ENCODE measurements at places on chromosomes 6 and 20.

DNA sequence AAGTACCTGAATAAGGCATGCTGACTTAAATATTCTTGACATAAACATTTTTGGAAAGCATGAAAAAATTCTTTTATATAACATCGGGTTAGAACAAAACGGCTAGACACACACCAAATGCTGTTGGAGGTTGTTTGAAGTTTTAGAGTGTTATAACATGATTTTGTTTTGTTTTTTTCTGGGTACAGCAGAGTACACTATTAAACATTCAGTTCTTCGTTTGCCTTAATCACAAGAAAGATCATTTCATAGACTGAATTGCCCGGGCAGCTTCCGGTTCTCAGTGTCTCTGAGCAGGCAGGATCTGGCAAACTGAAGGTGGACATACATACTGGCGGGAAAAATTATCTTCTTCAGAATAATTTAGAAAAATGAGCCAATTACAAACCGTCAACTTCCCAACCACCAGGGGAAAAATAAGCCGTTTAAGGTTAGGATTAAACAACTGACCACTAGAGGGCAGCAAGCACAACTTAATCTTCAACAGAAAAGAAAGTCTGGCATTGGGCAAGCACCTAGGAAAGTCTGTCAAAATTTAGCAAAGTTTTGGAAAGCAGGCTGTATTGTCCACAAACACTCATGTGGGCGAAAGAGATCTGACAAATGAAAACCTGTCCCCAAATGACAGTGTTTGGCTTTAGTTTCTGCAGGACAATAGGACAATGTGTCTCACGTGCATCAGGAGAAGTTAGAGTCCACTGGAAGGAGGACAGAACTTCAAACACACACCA lies 15.0 kb downstream of the ZNF217 start:
- DNase-seq, result peak; percentile 96

DNA sequence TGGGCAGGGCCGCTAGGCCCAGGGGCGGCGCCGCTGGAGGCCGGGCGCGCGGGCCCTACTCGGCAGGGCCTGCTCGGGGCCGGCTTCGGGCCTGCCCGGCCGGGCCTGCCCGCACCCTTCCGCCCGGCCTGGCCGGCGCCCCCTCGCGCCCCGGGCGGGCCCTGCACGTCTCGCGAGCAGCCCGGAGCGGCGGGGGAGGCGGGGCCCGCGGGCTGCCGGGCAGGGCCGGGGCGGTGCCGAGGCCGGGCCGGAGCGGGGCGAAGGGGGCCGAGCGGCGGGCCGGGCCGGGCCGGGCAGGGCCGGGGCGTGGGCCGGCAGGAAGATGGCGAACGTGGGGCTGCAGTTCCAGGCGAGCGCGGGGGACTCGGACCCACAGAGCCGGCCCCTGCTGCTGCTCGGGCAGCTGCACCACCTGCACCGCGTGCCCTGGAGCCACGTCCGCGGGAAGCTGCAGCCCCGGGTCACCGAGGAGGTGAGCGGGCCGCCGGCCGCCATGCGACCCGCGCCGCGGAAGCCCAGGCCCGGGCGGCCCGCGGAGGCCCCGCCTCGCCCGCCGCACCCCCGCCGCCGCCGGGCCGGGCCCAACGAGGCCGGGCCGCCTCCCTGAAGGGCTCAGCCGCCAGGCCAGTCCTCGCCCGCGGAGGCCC lies at the start of gene NPEPL1:
NPEPL1 (plus strand) TSS at position 222 of the 647 bp plus-strand sequence; CDS start at position 323, 101 bp downstream.
- peak; percentile 72 for DNase-seq

DNA sequence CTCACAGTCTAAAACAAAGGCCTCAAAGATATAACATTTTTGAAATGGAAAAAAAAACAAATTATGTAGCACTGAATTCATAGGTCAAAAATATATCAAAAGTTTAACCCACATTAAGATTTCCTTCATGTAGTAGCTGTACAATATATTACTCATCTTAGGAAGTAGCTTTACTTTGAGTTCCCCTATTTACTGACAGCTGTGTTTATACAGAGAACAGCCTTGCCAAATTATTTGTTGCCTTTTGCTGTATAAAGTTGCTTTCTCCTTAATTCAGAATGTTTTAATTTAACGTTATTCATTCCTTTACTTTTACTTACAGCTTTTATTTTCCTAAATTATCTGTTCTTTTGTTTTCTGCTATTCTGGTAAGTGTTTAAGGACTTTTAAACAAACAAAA lies 181.0 kb downstream of the COL12A1 start:
- no peak for DNase-seq

GRCh38 chr6:44481760-44482159 lies 94.3 kb downstream of the CDC5L start:
- DNase-seq, result no peak

- DNase-seq, result peak; percentile 94
These were observed 17.3 kb downstream of the EEF1E1 start for GRCh38 chr6:8085053-8085511.

GRCh38 chr20:37337208-37337991 lies 8.5 kb upstream of the SRC start:
- DNase-seq, result no peak

GRCh38 chr6:11331111-11331510 lies 98.6 kb upstream of the NEDD9 start:
- no peak for DNase-seq

- peak; percentile 64 for DNase-seq
These were observed 9.3 kb upstream of the NQO2 start for GRCh38 chr6:2990248-2990931.

DNA sequence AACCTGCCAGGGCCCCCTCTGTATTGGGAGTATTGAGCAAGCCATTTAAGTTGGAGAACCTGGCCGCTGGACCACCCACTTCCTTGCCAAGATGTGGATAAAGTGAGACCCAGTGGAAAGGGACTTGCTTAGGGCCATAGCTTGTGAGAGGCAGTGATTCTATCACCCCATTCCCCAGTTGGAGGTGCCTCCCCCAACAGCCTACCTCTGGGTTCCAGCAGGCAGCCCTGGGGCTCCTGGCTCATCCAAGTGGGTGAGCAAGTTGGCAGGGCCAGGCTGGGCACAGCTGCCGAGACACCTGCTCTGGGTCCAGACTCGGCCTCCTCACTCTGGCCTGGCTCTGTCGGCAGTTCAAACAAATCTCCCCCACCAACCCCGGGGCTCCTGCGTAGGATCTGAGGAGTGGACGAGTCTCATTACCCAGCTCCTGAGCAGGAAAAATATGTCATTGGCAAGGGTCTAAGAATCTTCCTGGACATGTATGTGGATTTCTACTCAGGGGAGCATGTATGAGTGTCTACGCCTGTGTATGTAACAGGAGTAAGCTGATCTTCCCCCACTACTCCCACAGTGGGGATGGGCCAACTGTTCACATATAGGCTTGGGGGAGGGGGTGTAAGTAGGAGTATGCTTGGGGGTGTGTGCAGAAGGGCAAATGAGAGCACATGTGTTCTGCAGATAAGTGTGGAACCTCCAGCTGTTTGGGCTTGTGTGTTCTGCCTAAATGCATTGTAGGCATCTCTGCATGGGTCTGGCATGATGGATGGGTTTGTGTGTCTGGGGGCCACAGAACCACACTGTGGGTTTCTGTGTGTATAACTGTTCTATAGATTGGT lies 1.9 kb downstream of the ID1 start:
- DNase-seq, result peak; percentile 92

GRCh38 chr20:38671701-38672292 lies 52.5 kb upstream of the SLC32A1 start:
- no peak for DNase-seq

DNA sequence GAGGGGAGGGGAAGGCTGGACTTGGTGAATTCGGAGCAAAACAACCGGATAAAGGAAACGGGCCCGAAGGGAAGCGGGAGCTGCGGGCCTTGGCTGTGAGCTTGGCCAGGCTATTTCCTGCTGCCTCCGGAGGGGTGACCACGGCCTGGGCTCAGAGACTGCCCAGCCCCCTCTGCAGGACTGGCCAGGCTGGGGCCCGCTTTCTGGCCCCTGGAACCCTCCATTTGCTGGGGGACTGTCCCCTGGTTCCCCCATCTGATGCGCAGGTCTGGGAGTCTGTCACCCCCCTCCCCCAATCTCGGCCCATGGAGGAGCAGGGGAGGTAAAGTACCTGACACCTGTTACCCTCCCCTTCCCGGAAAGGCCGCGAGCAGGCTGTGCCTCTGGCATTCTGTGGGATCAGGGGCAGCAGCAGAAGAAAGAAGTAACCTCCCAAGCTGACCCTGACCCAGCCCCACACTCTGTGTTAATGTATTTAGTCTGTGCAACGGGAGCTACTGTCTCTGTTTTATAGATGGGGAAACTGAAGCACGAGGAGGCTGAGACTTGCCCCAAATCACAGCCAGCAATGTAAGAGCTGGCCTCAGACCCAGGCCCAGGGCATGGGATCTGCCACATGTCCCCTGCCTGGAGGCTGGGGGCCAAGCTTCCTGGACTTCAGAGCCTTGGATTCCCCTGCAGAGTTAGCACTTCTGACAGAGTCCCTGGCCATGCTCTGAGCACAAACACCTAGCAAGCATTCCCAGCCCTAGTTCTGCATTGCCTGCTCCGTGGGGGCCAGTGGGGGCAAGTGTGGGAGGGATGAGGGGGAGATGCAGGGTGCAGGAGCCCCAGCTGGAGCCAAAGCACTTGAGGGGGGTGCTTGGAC lies 3.5 kb downstream of the C20orf204 start:
- no peak for DNase-seq

DNA sequence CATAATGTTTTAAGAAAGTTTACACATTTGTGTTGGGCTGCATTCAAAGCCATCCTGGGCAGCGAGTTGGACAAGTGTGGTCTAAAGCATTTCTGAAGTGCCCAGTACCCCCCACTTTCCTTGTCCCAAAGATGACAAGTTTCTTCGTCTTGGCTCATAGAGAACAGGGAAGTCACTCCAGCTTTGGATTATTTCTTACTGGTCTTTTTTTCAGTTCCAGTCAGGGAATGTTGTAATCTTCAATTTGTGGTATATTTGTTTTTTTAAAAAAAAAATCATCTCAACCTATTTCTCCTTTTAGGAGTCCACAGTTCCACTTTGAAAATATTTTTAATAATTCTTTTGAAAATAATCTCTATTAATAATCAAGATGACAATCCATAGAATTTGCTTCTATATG lies 34.0 kb downstream of the SLX4IP start:
- no peak for DNase-seq

DNA sequence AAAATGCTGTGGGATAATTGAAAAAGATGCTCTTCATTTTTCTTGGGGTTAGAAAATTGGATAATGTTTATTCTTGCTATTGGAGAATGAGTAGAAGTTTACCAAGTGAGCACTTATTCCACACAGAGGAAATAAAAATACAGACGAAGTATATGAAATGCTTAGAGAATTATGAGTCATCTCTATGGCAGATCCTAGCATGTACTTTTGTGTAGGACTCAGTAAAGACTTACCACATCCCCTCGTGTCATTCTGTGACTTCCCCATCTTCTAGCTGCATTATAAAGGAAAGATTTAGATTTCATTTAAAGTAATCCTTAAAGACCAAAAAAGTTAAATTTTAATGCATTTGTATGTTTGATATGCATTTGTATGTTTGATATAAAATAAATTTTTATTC lies 685.6 kb downstream of the TBC1D32 start:
- no peak for DNase-seq

DNA sequence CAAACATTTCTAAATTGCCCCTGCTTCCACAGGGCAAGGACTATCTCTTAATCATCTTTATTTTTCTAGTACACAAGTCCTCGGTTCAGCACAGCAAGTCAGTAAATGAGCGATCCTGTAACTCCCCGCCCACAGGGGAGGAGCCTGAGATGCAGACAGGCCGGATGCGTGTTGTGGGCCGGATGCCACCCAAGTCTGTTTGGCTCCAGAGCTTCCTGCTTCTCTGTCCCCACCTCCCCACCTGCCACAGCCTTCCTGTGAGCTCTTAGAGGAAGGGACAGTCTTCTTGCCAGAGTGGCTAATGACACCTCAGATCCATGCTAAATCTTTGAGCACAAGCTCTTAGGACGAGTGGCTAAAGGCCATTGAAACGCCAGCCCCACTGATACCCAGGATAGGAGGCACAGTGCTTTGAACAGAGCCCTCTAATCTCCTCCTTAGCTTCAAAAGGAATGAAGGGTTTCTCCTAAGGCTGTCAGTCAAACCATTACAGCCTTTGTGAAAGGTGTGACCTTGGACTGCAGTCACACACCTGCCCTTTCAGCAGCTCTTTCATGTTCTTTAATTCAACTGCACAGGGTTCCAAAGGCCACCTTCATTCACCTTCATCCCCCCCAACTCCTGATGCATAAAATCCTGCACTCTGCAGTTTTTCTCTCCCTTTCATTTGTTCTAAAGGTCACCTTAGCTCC lies 264.3 kb downstream of the TFAP2C start:
- no peak for DNase-seq

DNA sequence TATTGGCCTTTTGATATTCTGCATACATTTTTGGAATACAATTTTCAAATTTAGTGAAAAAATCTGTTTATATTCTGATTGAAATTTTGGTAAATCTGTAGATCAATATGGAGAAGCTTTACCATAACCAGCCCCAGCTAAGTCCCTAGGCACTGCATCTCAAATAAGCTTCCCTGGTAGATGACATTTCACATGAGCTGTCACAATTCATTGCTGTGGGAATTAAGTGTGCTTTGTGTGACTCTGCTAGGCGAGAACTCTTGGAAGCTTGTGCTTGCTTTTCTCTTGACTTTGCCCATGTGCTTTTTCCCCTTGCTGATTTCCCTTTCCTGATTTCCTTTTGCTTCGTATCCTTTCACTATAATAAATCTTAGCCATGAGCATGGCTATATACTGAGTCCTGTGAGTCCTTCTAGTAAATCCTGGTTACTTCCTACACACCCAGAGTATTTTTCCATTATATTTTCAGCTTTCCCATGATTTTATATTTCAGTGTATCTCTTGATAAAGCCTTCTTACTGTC lies 166.5 kb upstream of the MMS22L start:
- DNase-seq, result no peak

- no peak for DNase-seq
These were observed 451.0 kb upstream of the SULF2 start for GRCh38 chr20:48236000-48236970.

DNA sequence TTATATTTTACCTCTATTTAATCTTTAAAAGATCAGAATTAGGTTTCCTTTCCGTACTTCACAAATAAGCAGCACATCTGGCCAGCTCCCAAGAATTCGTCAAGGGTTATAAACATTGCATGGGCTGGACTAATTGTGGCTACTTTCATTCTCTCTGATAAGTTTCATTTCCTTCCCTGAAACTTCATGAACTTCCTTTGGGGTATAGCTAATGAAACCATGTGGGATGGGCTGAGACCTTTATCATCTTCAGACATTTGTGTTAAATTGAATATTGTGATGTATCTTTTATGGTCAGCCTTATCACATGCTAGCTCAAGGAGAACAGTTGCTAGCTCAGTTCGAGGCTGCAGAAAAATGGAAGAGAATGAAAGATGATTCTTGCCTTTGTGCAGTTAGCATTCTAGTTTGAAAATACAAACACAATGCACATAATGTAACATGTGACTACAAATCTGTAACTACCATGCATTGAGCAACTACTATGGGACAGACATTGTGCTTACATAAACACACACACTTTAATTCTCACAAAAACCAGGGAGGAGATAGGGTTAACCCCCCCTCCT lies 1.7 kb upstream of the GMPR start:
- DNase-seq, result peak; percentile 68

- DNase-seq, result peak; percentile 39
These were observed 56.4 kb upstream of the DUSP22 start for GRCh38 chr6:235763-236360.

DNA sequence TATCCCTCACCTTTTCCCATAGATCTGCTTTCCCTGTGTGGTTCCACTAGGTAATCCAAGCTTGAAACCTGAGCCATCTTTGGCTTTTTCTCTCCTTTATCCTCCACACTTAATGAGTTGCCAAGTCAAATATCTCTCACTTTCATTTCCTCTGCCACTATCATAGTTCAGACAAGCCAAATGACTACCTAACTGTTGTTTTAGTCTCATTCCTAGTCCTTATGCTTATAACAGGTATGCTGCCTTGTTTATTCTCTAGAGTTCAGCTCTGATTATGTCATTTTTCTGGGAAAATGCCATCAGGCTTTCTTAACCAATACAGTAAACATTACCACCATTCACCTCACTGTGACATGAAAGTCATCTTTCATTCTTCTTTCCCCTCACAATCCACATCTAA lies 6.5 kb downstream of the EFHC1 start:
- DNase-seq, result no peak
